Tibial artery (tissue), 4 donors: ENCODE measurements at places on chromosomes 1 and 21.

DNA sequence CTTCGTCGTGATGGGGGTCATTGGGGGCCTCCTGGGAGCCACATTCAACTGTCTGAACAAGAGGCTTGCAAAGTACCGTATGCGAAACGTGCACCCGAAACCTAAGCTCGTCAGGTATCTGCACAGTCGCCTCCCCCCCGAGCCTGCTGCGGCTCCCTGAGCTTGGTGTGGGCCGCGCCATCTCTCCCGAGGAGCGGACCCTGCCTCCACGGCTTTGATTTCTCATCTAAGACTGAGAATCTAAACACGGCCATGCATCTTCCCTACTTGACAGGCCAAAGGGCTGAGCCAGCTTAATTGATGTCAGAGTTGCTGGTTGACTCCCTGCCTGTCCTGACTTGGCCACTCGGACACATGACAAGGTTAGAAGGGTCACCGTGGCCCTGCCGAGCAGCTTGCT lies 19.1 kb downstream of the NPPA start:
- no peak overlapping the region for H3K27ac ChIP-seq
- H3K4me3 ChIP-seq: no peak overlapping the region
- peaks cover 87% of the 10 kb centered on the region for H3K36me3 ChIP-seq

DNA sequence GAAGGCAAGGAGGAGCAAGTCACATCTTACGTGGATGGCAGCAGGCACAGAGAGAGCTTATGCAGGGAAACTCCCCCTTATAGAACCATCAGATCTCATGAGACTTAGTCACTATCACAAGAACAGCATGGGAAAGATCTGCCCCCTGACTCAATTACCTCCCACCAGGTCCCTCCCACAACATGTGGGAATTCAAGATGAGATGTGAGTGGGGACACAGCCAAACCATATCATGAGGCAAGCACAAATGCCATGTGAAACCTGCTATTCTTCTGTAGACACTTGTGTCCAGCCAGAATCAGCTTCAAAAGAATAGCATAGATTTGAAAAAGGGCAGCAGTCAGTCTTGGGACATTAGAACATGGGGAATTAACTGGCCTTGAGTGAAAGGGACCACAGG lies 32.2 kb upstream of the UBE2U start:
- H3K27me3 ChIP-seq: no peaks in the 10 kb centered on the region
- no peak overlapping the region for H3K27ac ChIP-seq
- no peak overlapping the region for H3K4me3 ChIP-seq
- H3K36me3 ChIP-seq: no peaks in the 10 kb centered on the region
- no peak for DNase-seq
- H3K4me1 ChIP-seq: peaks cover 27% of the 10 kb centered on the region

- H3K27ac ChIP-seq: peak overlapping the region; percentile 92
- peaks cover 6% of the 10 kb centered on the region for H3K36me3 ChIP-seq
- no peak for DNase-seq
Measured at GRCh38 chr1:151455231-151455630, 4.1 kb downstream of the POGZ start.

- peaks cover 27% of the 10 kb centered on the region for H3K36me3 ChIP-seq
- no peak overlapping the region for H3K4me3 ChIP-seq
- peaks cover 4% of the 10 kb centered on the region for H3K4me1 ChIP-seq
- peak; percentile 43 for DNase-seq
- H3K27me3 ChIP-seq: no peaks in the 10 kb centered on the region
Measured at GRCh38 chr1:235253219-235253962, 74.6 kb downstream of the ARID4B start.

DNA sequence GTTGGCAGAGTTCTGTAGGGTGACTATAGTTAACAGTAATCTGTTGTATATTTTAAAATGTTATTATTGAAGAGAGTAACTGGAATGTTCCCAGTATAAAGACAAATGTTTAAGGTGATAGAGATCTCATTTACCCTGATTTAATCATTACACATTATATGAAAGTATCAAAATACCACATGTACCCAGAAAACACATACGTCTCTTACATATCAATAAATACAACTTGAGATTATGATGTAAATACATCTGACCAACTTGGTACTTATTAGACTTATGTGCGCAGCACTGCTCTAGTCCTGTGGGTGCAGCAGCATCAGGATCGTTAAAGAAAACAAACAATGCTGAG lies 670 bp upstream of the PARK7 start:
- peak overlapping the region; percentile 78 for H3K4me3 ChIP-seq
- H3K4me1 ChIP-seq: peaks cover 15% of the 10 kb centered on the region
- no peaks in the 10 kb centered on the region for H3K27me3 ChIP-seq

DNA sequence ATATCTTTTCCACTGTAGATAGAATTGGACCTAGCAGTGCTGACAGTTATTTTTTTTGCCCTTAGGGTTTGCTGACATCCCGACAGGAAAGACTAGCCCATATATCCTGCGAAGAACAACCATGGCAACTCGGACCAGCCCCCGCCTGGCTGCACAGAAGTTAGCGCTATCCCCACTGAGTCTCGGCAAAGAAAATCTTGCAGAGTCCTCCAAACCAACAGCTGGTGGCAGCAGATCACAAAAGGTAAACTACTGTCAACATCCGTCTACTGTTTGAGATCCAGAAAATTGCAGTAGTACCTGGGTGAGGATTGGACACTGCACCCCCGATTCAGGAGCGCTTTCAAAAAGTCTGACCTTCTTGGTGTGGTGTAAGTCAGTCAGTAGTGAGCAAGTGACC lies 55.8 kb downstream of the CENPF start:
- no peaks in the 10 kb centered on the region for H3K36me3 ChIP-seq
- H3K4me3 ChIP-seq: no peak overlapping the region
- H3K27ac ChIP-seq: no peak overlapping the region

GRCh38 chr21:41374177-41374712 lies 12.4 kb downstream of the MX2 start:
- no peak overlapping the region for H3K4me3 ChIP-seq
- no peaks in the 10 kb centered on the region for H3K27me3 ChIP-seq
- DNase-seq: no peak
- peaks cover 12% of the 10 kb centered on the region for H3K36me3 ChIP-seq
- no peak overlapping the region for H3K27ac ChIP-seq
- peaks cover 7% of the 10 kb centered on the region for H3K4me1 ChIP-seq

- H3K27ac ChIP-seq: no peak overlapping the region
- DNase-seq: no peak
- H3K4me1 ChIP-seq: no peaks in the 10 kb centered on the region
Measured at GRCh38 chr1:241213139-241213538, 143.9 kb downstream of the RGS7 start.

DNA sequence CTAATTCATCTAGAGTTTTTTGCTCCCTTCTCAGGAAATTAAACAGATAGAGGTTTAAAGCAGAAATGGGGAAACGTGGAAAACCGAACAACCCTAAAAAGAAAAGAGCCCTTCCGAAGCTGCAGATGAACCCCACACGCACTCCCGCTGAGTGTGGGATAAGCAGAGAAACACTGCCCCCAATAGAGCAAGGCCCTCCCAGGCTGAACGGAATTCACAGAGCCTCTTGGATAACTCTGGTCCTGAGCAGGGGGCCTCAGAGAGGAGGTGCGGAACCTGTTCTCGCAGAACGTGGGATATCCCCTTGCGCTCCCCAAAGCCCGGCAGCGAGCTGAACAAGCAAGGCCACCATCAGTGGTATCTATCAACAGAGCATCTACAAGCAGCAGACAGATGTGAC lies 44.9 kb downstream of the SSBP3 start:
- H3K4me3 ChIP-seq: no peak overlapping the region
- peaks cover 11% of the 10 kb centered on the region for H3K36me3 ChIP-seq
- no peaks in the 10 kb centered on the region for H3K27me3 ChIP-seq

- no peak for DNase-seq
- no peaks in the 10 kb centered on the region for H3K36me3 ChIP-seq
- no peak overlapping the region for H3K27ac ChIP-seq
- no peaks in the 10 kb centered on the region for H3K4me1 ChIP-seq
- H3K27me3 ChIP-seq: no peaks in the 10 kb centered on the region
Measured at GRCh38 chr1:99550198-99550597, 95.7 kb upstream of the PALMD start.

GRCh38 chr1:172417557-172417956 lies 2.9 kb upstream of the C1orf105 start:
- peaks cover 12% of the 10 kb centered on the region for H3K4me1 ChIP-seq
- H3K36me3 ChIP-seq: no peaks in the 10 kb centered on the region
- DNase-seq: no peak
- no peak overlapping the region for H3K27ac ChIP-seq
- no peak overlapping the region for H3K4me3 ChIP-seq

DNA sequence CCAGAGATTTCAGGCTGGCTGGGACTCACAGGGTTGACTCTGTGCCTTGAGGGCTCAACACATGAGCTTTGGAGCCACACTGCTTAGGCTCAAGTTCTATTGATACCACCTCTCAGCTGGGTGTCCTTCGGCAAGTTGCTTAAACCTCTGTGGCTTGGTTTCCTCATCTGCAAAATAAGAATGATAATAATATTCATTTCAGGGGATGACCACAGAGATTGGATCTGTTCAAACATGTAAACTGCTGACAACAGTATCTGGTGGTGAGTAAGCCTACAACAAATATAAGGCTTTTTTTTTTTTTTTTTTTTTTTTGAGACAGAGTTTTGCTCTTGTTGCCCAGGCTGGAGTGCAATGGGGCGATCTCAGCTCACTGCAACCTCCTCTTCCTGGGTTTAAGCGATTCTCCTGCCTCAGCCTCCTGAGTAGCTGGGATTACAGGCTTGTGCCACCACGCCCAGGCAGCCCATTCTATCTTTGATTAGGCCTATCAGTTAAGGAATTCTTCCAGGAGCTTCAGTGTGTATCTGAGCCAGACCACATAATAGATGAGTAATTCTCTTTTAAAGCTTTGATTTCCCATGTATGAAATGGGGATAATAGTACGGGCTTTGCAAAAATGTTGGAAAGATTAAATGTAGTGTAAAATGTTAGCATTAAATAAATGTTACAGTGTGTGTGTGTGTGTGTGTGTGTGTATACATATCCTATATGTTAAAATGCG lies 437.6 kb downstream of the PRDM2 start:
- no peaks in the 10 kb centered on the region for H3K36me3 ChIP-seq
- H3K4me3 ChIP-seq: no peak overlapping the region
- no peaks in the 10 kb centered on the region for H3K27me3 ChIP-seq
- no peak for DNase-seq

GRCh38 chr1:51558375-51558924 lies 39.4 kb upstream of the EPS15 start:
- no peaks in the 10 kb centered on the region for H3K27me3 ChIP-seq
- no peak for DNase-seq
- H3K4me3 ChIP-seq: no peak overlapping the region
- no peak overlapping the region for H3K27ac ChIP-seq
- peaks cover 32% of the 10 kb centered on the region for H3K4me1 ChIP-seq

DNA sequence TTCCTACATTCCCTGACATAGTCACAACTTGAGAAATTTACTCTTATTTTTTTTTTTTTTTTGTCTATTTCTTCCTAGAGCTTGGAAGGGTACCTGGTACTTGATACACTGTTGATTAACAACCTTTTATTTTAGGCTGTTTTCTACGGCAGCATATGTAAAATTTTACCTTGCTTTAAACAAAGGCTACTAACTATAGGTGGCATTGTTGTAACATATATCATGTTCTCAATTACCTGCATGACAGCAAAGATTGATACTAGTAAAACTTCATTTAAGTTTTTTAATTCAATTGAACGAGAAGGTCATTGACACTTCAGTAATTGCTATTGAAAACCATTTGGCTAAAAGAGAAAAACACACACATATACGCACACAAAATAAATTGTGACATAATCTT lies 238.3 kb upstream of the ESRRG start:
- no peak overlapping the region for H3K4me3 ChIP-seq
- H3K27me3 ChIP-seq: no peaks in the 10 kb centered on the region
- H3K36me3 ChIP-seq: no peaks in the 10 kb centered on the region
- H3K4me1 ChIP-seq: no peaks in the 10 kb centered on the region
- no peak for DNase-seq
- no peak overlapping the region for H3K27ac ChIP-seq

DNA sequence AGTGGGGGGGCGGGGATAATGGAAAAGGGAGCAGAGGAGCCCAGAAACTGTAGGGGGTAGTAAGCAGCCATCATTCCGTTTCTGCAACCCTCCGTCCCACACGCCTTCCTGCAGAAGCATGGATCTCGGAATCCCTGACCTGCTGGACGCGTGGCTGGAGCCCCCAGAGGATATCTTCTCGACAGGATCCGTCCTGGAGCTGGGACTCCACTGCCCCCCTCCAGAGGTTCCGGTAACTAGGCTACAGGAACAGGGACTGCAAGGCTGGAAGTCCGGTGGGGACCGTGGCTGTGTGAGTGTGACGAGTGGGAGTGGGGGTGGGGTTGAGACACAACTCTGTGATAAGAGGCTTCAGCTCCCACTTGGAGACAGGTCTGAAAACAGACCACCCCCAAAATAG lies 706 bp downstream of the CREB3L4 start:
- H3K27me3 ChIP-seq: no peaks in the 10 kb centered on the region
- H3K27ac ChIP-seq: peak overlapping the region; percentile 88
- H3K4me3 ChIP-seq: peak overlapping the region; percentile 62
- no peak for DNase-seq
- H3K36me3 ChIP-seq: no peaks in the 10 kb centered on the region

GRCh38 chr1:203491664-203492063 lies 2.3 kb upstream of the OPTC start:
- H3K4me3 ChIP-seq: no peak overlapping the region
- no peak for DNase-seq
- H3K4me1 ChIP-seq: no peaks in the 10 kb centered on the region
- peaks cover 32% of the 10 kb centered on the region for H3K36me3 ChIP-seq
- no peaks in the 10 kb centered on the region for H3K27me3 ChIP-seq

DNA sequence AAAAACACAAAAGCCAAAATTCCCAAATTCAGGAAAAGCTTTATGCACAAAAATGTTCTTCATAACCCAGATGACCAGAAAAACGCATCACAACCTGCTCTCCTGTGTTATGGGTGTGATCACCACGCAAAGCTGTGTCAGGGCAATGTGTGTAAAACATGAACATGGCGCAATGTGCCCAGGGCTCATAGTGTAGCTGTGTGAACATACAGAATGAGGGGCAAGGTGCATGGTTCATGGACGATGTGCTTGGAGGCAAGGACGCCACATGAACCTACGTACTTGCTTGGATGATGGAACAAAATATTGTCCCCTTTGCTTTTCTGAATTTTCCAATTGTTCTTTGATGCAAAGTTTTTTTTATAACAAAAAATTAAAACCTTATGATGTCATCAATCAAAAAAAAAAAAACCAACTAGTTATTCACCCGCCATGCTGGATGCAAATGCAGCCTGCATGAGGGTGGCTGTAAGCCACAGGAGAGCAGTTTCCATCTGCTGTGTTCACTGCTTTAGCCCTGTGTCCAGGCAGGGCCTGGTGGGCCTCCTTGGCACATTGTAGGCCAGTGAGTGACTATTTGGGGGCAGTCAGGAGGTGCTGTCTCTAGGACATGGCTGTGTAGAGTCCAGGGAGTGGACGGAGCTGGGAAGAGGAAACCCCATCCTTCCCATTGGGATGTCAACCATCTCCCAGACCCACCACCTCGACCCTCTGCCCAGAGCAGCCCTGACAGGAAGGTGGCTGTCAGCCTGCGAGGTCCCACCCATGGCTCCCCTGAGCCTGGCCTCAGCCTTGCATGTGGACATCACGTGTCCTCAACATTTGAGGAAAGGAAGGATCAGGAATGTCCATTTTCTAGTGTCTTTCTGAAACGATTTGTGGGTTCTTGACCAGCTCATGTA lies 13.6 kb downstream of the KRTAP10-1 start:
- H3K27me3 ChIP-seq: no peaks in the 10 kb centered on the region
- DNase-seq: peak; percentile 31
- no peak overlapping the region for H3K27ac ChIP-seq
- H3K36me3 ChIP-seq: no peaks in the 10 kb centered on the region

GRCh38 chr1:235404190-235404589 lies 37.0 kb downstream of the TBCE start:
- H3K27ac ChIP-seq: no peak overlapping the region
- no peaks in the 10 kb centered on the region for H3K27me3 ChIP-seq
- peaks cover 12% of the 10 kb centered on the region for H3K36me3 ChIP-seq
- H3K4me3 ChIP-seq: no peak overlapping the region
- no peaks in the 10 kb centered on the region for H3K4me1 ChIP-seq

GRCh38 chr1:236168716-236169429 lies 26.5 kb downstream of the GPR137B start:
- no peaks in the 10 kb centered on the region for H3K36me3 ChIP-seq
- DNase-seq: no peak
- no peaks in the 10 kb centered on the region for H3K27me3 ChIP-seq
